Left forelimb (tissue), 1 donor: ENCODE measurements at places on chromosomes 7 and 10.

DNA sequence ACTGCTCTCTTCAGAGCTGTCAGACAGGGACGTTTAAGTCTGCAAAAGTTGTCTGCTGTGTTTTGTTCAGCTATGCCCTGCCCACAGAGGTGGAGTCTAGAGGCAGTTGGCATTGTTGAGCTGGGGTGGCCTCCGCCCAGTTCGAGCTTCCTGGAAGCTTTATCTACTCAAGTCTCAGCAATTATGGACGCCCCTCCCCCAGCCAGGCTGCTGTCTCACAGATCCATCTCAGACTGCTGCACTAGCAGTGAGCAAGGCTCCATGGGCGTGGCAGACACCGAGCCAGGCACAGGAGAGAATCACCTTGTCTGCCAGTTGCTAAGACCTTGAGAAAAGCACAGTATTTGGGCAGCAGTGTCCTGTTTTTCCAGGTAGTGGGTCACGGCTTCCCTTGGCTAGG, 98.1 kb downstream of the SDHAF3 start:
- DNase-seq = no peak

DNA sequence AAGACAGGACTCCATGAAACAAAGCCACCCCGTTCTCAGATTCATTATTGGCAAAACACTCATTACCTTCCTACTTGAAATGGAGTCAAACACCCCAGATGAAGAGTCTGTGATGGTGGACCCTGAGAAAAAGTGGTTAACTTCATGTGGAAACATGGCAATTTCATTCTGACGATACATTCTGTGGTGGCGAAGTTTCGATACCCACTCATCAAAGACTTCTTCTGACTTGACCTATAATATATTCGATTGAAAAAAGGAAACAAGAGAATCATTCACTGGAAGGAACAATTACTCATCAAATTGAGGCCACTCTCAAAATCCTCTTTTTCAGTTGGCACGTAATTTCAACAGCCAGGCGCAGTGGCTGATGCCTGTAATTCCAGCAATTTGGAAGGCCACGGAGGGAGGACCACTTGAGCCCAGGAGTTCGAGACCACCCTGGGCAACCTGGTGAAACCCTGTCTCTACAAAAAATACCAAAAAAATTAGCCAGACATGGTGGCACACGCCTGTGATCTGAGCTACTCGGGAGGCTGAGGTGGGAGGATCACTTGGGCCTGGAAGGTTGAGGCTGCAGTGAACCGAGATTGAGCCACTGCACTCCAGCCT, 108.8 kb upstream of the GSDME start:
- DNase-seq = no peak

DNA sequence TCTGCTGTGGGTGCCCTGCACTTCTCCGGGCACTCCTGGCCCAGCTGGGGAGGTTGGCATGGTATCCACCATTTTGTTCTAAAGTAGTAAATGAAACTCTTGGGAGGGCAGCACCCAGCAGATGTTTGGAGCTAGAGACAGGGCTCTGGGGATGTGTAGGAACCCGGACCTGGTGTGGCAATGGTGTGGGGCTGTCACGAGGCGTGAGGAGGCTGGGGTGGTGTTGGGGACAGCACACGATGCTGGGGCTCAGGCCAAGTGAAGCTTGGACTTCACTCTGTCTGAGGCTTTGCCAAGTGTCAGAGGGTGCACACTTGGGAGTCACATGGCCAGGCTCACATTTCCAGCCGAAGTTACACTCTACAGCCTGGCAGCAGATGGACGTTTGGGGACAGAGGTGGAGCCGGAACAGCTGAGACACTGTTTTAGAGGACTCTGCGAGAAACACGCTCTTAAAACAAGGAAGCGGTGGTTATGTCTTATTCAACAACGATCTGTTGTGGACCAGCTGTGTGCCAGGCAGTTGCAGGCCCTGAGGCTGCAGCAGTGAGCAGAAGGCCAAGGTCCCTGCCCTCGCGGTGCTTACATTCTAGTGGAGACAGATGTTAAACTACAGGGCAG, 118.2 kb downstream of the CUX1 start:
- no peak for DNase-seq

DNA sequence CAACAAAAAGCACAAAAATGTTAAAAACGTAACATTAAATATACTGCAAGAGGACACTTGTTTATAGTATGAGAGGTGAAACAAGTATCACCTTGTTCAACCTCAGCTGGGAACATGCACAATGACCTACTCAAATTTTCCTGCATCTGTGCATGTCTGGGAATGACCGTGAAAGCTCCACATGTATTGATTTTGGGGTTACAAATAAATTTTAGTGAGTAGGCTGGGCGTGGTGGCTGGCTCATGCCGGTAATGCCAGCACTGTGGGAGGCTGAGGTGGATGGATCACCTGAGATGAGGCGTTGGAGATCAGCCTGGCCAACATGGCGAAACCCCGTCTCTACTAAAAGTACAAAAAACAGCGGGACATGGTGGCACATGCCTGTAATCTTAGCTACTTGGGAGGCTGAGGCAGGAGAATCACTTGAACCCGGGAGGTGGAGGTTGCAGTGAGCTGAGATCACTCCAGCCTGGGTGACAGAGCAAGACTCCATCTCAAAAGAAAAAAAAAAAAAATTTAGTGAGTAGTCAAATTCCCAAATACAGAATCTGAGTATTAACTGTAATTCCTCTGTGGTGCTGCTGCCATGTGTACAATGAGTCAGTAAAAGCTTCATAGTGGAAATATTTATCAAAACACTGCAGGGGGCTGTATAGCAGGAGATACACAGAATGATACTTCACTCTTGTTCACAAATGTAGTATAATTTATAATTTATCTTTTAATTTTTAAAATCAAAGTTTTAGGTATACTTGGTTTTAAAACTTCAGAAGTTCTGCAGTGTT, 41.1 kb downstream of the SUGCT start:
- DNase-seq = no peak

GRCh38 chr10:100174699-100175677, 10.8 kb downstream of the ERLIN1 start:
- DNase-seq = no peak

DNA sequence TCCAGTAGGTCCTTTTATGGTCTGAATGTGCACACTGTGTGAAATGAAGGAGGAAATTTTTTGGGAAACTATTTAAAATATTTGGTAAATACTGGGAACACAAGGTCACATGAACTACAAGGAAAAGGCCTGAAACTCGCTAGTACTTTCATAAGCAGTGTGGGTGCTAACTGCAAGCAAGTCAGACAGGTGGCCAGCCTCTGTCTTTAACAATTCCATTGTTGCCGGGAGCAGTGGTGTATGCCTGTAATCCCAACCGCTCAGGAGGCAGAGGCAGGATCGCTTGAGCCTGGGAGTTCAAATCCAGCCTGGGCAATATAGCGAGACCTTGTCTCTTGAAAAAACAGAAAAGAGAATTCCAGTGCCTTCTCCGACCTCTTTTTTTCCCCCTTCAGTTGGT, 37.5 kb downstream of the SMURF1 start:
- DNase-seq = no peak

DNA sequence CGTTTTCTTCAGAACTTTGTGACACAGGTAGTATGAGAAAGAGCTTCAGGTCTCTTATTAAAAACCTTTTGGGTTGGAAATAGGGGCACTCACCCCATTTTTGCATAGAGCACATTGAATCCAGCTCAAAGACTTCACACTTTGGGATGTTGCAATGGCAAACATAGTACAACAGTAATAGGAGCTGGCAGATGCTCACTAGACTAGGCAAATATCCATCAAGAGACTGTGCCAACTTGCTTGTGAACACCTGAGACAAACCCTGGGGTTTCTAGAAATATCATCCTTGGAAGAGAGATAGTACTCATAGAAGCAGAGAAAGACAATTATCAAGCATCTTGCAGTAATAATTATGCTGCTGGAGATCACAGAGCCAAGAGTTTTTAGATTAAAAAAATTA, 280.0 kb downstream of the CACNA2D1 start:
- no peak for DNase-seq

DNA sequence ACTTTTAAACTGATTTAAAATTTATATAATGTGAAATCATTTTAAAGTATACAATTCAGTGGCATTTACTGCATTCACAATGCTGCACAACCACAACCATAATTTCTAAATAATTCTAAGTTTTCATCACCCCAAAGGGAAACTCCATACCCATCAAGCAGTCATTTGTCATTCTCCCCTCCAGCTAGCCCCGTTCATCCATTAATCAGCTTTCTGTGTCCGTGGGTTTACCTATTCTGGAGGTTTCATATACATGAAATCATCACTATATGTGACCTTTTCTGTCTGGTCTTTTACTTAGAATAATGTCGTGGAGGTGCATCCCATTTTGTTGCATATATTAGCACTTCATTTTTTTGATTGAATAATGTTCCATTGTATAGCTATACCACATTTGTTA, 214.1 kb downstream of the ADK start:
- no peak for DNase-seq

GRCh38 chr7:74429153-74429747, 24.5 kb upstream of the GTF2IRD1 start:
- DNase-seq = no peak

- DNase-seq = no peak
Measured at GRCh38 chr7:1263391-1263951, 30.8 kb downstream of the UNCX start.

GRCh38 chr10:105188737-105189462, 547.8 kb downstream of the SORCS3 start:
- no peak for DNase-seq

DNA sequence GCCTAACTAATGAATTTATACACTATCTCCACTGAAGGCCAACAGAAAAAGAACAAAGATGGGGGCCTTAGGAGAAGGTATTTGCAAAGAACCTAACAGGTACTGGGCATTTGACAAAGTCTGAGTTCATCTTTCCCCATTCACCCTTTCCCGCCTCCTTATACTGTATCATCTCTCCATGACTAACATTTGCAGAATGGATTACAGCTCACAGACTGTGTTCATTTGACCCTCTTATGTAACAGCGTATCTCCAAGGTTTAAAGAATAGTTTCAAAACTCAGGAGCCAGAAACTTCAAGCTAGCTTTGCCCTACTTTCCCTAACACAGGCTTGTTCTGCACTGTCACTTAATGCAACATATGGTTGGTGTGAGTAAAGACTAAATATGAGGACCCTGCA, 238.7 kb upstream of the CELF2 start:
- no peak for DNase-seq

DNA sequence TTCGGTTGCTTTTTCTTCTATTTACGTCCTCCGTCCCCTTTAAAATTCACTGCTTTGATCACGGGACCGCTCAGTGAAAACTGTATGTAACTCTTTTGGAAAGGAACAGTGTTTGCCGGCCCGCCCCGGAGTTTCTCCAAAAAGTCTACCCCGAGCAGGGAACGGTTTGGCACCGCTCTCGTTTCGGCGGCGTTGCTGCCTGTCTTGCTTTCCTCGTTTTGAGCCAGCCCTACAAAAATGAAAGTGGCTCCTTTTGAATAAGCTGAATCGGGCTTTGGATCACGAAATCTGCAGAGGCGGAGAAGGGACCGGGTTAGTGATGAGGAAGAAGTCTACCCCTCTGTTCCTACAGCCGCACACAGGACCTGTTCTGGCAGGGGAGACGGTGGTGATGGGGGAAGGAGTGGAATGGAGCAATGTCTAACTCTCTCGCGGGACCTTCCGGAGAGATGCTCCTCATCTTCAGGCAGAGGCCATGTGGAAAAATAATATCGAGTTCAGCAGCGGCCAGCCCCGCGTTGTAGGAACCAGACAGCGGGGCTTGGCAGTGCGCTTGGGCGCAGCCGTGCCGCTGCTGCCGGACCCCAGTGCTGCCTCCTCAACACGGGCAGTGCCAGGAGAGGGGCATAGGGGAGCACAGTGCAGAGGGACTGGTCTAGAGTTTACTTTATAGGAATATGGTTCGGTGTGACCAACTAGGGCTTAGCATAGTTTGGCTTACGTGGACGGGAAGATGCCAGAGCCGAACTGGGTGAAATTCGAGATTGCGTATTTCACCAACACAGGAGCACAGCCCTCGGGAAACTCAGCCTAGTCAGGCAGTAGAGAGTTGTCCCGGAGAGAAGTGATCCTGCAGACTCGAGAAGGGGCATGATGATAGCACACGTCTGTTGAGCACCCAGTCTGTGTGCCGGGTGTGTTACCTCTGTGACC, 1.4 kb downstream of the HTRA1 start:
- DNase-seq = peak; percentile 82

GRCh38 chr10:123272171-123272570, 118.0 kb downstream of the BUB3 start:
- no peak for DNase-seq

GRCh38 chr10:86663046-86663345, 5.3 kb upstream of the LDB3 start:
- no peak for DNase-seq

- no peak for DNase-seq
Measured at GRCh38 chr7:70787286-70787685, 344.7 kb upstream of the GALNT17 start.
